ENCODE measurements at places on chromosomes 6 and 20.
A peak's percentile ranks its signal among the peaks of the same experiment; 100 is the strongest.

GRCh38 chr20:10863337-10864060, 189.7 kb upstream of the JAG1 start:
- DNase-seq: peak; percentile 70

DNA sequence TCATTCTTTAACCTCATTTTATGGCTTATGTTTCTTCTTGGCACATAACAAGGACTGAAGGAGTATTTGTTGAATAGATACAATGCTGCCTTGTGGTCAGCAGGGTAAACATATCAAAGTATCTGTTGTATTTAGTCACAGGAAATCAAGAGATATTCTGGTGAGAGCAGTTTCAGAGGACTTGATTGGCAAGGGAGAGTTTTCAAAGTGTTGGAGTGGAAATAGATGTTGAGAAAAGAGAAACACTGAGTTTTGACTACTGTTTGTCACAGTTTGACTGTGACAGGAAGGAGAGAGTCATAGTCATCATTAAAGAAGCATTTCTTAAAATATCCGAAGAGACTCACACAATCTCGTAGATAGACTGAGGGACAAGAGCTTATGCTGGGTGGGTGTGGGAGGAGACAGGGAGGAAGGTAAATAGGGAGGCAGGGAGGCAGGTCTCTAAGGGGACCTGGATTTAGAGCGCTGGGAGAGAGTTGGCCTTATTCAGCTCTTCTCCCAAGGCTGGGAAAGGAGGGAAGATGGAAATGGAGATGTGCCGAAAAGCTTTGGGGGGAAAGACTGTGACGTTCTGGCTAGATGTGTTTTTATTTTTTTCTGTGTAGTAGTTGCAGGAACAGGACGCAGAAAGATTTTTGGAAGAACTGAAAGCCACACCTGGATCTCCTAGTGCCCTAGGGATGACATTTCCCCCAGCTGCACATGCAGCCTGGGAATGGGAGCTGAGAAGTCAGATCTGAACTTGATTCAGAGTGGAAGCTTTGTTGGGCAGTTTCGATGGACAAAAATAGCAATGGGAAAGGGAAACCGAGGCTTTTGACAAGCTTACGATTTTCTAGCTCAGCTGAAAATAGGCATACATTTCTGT, 65.0 kb upstream of the IFNGR1 start:
- DNase-seq: peak; percentile 68

DNA sequence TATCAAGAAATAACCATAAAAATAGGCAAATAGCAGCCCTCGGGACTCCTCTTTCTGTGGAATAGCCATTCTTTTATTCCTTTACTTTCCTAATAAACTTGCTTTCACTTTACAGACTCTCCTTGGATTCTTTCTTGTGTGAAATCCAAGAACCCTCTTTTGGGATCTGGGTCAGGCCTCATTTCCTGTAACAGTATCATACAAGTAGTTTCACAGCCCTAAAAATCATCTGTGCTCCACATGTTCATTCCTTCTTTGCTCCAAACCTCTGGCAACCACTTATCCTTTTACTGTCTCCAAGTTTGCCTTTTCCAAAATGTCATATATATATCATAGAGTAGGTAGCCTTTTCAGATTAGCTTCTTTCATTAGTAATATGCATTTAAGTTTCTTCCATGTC, 13.5 kb upstream of the NT5E start:
- peak; percentile 98 for DNase-seq

GRCh38 chr6:159181914-159182313, 12.7 kb downstream of the FNDC1 start:
- no peak for DNase-seq

DNA sequence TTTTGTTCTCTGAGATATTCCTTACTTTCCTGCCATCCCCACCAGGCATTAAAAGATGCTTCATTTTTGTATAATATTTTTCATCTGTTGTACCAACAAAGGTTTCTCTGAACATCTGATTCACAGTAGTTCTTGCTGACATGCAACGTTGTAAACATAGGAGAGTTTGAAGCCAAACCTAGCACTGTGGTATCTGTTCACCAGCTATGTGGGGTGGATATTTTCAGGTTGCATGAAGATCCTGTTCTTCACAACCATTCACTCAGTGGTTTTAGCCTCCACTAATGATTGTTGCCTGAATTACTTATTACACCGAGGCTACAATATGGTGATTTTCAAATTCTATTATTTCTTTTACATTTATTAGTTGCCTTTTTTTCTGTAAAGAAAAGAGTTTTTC, 56.5 kb downstream of the EYA4 start:
- DNase-seq: no peak

GRCh38 chr6:50846852-50847155, 28.1 kb downstream of the TFAP2B start:
- no peak for DNase-seq

GRCh38 chr6:2794171-2794730, 29.1 kb downstream of the WRNIP1 start:
- DNase-seq: no peak

- DNase-seq: peak; percentile 96
Observed at GRCh38 chr6:151240036-151240685, 394 bp downstream of the AKAP12 start.

- peak; percentile 68 for DNase-seq
Observed at GRCh38 chr20:20167698-20168097, 115.4 kb downstream of the CFAP61 start.

DNA sequence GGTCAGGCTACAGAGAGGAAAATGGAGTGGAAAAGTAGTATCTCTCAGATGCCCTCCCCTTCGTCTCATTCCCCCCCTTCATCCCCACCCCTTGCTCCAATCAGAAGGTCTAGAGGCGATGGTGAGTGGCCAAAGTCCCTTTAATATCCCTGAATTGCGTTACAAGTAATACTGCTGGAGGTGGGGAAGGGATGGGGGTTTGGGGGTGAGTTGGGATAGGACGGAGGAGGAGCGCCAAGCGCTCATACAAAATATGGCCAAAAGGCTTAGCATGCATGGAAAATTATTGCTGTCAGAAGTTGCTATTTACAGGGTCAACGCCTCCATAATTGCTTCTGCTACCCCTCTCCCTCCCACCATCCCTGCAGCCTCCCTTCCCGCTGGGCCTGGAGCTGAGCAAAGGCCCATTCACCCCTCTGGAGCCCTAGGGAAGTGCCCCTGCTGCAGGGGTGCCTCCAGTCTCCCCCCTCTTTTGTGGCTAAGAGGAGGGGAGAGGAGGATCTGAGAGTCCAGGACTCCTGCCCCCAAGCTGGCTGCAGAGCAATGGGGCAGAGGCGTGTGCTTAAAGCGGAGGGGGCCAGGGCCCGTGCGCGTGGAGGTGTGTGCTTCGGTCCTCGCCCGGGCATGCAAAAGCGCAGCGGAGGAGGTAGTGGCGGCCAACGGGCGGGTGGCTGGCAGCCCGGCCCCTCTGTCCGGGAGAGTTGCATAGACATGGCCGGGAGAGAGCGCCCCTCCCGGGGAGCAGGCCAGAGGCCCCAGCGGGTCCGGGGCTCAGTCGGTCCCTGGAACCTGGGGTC, 8.7 kb upstream of the SRXN1 start:
- DNase-seq: no peak

GRCh38 chr20:60792941-60793340, 459.1 kb upstream of the CDH4 start:
- no peak for DNase-seq

- peak; percentile 24 for DNase-seq
Observed at GRCh38 chr6:118708055-118708454, 56.7 kb upstream of the CEP85L start.

DNA sequence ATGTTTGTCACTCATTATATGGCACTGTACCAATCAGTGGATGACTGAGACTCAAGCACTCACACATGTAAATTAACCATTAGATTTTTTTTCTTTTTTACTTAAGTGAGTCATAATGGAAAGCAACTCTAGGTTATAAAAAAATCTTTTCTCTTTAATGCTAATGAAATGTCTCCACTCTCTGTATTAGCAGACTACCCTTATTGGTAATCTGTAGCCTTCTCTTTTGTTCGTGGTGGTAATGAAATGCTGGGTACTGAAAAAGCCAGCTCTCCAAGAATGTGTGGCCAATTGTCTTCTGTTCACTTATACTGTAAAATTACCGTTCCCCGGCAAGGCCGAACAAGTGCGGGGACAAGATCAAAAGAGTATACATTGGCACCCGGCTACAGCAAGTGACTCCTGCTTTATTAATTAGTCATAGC, 69.0 kb downstream of the AFG1L start:
- DNase-seq: no peak

DNA sequence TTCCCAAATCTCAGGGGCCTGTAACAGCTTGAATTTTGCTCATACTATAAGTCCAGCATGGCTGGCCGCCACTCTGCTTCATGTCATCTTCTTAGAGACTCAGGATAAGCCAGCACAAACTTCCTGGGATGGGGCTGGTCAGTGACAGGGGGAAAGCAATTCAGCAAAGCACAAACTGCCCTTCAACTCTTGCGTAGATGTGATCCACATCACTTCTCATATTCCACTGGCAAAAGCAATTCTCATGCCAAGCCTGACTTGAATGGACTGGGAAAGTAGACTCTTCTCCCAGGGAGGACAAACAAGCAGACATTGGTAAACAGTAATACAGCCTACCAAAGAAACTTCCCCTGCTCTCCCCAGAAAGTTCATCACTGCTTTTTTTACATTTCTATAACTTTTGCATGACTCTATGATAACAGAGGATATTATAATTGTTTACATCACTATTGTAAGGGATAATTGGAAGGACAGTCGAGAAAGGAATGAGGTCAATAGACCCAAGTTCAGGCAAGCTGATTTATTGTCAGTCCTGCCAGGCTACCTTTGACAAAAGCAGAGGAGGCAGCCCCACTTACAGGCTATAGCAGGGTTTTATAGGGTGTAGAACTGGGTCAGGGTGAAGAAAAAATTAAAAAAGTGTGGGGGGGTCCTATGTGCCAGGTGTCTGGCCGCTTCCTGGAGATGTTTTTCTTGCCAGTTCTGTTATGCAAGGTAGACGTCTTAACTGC, 37.4 kb downstream of the RBM24 start:
- peak; percentile 13 for DNase-seq
